ENCODE measurements at places on chromosomes 2 and 18.

DNA sequence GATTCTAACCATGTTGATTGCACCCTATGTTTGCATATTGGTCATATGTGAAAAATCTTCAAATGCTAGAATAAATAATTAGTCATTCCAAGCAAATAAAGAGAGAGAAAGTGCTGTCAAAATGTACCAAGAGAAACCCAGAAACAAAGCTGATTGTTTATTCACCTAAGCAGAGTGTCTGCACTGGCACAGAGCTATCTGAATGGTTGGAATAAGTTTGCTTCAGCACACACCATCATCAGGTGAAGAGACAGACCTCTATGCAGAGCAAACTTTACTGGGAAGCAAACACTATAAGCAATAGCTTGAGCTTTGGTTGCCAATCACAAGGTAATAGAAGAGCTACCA, 25.4 kb downstream of the DSG4 start:
- no peak for DNase-seq

DNA sequence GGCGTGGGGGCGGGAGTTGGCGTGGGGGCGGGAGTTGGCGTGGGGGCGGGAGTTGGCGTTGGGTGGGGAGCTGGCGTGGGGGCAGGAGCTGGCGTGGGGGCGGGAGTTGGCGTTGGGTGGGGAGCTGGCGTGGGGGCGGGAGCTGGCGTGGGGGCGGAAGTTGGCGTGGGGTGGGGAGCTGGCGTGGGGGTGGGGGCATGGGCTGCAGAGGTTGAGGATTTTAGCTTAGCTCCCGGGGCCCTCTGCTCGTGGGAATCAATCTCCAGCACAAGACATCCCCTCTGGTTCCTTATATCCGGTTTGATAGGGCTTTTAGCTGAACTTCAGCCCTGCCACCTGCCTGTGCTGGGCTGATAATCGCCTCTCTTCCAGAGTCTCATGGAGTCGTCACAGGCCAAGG, 177.0 kb downstream of the LDLRAD4 start:
- DNase-seq: no peak

- DNase-seq: no peak
Measured at GRCh38 chr2:100105678-100106054, 36.7 kb downstream of the AFF3 start.

GRCh38 chr2:71700041-71700657, 246.8 kb downstream of the DYSF start:
- no peak for DNase-seq

GRCh38 chr18:50192995-50193795, 1.8 kb downstream of the MYO5B start:
- no peak for DNase-seq

- DNase-seq: no peak
Measured at GRCh38 chr2:58710795-58711279, 469.7 kb upstream of the FANCL start.

DNA sequence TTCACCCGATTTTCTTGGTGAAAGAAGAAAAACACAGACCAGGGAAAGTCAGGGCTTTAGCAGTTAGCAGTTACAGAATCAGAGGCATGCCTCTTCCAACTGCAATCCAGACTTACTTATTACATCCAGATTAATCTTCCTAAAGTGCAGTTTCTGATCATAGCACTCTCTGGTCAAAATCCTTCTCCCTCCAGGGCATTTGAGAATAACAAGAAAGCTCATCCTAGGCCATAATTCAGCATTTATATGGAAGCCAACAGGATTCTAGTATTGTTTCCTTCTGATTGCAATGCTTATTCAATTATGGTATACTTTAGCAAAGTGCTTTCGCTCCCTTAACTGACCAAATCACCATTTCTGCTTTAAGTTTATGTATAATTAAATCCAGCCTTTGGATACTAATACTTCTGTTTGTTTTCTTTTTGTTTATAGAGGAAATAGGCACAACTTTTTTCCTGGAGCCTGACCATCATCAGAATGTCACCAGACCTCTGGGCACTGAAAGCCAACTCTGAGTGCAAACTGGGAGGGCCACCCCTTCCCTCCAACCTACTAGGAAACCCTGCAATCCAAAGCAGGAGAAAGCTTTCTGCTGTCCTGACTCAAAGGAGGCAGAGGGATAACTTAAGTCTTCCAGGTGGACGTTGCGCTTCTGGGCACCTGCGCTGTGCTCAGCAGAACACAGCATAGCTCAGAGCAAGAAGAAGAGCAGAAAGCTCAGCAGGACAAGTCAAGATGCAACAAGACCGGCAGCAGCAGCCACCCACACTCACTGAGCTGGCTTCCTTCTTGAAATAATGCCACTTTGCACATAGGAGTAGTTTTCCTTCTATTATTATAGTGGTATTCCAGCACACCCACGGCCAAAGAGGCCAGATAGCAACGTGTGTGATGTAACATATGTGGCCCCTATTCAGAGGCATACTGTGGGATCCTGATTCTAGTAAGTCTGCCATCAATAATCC, 99.3 kb downstream of the STK39 start:
- no peak for DNase-seq

GRCh38 chr2:160794926-160795325, 301.3 kb upstream of the RBMS1 start:
- no peak for DNase-seq

GRCh38 chr18:48007955-48008701, 77.7 kb upstream of the SMAD2 start:
- DNase-seq: peak; percentile 47

DNA sequence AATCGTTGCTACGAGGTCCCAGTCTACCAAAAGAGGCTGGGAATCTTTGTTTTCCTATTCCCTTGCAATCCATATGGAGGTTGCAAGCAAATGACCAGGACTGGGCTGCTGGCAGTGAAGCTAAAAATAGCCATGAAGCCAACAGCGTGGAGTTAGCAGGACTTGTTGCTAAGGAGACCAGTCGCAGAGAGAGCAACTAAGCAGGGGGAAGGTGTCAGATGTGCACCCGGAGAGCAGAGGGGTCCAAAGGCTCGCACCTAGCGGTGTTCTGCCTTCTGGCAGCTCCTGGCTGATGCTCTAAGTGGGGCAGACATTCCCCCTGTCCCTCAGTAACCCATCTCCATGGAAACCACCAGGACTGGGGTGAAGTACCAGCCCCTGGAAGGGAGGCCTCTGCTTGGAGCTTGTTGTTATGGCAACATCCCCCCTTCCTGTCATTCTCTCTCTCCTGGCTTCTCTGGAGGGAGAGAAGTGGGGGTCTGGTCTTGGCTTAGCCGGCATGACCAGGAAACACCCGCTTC, 84.6 kb downstream of the DNMT3A start:
- no peak for DNase-seq

- no peak for DNase-seq
Measured at GRCh38 chr2:32768387-32769174, 140.7 kb downstream of the TTC27 start.

DNA sequence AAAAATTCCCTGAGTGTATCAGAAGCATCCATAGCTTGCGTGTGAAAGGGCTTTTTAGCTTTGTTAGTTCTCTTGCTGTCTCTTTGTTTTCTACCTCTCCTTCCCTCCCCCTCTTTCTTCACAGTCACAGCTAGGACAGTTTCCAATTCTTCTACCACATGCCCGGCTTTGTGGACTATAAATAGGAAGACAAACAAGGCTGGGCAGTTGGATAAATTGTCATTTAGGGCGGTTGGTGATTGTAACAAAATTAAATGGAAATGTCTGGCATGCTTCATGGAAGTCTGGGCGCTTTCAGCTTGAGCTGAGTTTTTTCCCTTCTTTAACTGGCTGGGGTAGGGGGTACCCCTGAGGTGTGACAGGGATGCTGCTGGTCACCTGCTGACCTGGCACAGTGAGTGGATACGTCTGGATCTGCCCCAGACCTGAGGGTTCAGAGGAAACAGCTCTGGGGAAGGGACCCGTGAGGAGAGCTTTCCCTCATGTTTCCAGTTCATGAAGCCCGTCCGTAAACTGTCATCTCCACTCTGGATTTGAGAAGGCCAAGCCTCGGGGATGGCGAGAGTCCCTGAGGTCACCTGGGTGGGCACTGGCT, 29.0 kb upstream of the GIGYF2 start:
- no peak for DNase-seq

All from activated CD4-positive, alpha-beta T cell treated with anti-CD3 and anti-CD28 coated beads for 4 hours (primary cell).